ENCODE measurements at places on chromosomes 2 and 18.

GRCh38 chr18:79882522-79883241 is 68.8 kb downstream of the SLC66A2 start:
- DNase-seq, result no peak
- H3K27me3 ChIP-seq, result peaks cover 3% of the 10 kb centered on the region
- no peak overlapping the region for H3K4me3 ChIP-seq
- H3K36me3 ChIP-seq, result no peaks in the 10 kb centered on the region

- H3K27me3 ChIP-seq, result peaks cover 2% of the 10 kb centered on the region
- no peaks in the 10 kb centered on the region for H3K36me3 ChIP-seq
- no peak overlapping the region for H3K27ac ChIP-seq
Observed at GRCh38 chr2:175188761-175189160, 7.3 kb upstream of the ATP5MC3 start.

DNA sequence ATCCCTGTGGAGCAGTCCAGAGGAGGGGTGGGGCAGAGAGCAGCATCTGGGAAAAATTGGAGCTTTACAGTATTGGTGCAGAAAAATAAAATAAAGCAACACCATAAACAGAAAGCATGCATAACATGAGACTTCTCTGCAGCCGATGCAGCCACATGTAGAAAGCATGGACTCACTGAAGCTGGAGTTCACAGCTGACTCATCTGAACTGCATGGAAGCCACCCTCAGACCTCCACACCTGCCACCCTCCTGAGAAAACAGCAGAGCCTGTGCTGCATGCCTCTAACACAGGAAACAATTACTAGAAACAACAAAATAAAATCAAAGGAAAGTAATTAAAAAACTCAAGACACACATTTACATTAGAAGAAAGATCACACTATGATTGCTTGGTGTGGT is 169.4 kb upstream of the ALKAL2 start:
- H3K4me1 ChIP-seq, result peaks cover 3% of the 10 kb centered on the region
- H3K27ac ChIP-seq, result no peak overlapping the region
- no peaks in the 10 kb centered on the region for H3K36me3 ChIP-seq

DNA sequence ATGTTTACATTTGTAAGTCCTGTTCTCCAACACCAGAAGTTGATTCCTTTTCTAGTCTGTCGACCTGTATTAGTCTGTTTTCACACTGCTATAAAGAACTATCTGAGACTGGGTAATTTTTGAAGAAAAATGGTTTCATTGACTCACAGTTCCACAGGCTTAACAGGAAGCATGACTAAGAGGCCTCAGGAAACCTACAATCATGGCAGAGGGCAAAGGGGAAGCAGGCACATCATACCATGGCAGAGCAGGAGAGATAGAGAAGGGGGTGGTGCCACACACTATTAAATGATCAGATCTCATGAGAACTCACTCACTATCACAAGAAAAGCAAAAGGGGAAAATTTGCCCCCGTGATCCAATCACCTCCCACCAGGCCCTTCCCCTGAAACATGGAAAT is 112.8 kb upstream of the MAP3K20 start:
- no peak overlapping the region for H3K27ac ChIP-seq
- H3K4me1 ChIP-seq, result peaks cover 4% of the 10 kb centered on the region
- H3K36me3 ChIP-seq, result no peaks in the 10 kb centered on the region

GRCh38 chr18:48404716-48405507 is 4.3 kb downstream of the ZBTB7C start:
- no peak overlapping the region for H3K4me3 ChIP-seq
- no peak for DNase-seq
- peaks cover 72% of the 10 kb centered on the region for H3K27me3 ChIP-seq
- H3K27ac ChIP-seq, result no peak overlapping the region
- H3K36me3 ChIP-seq, result no peaks in the 10 kb centered on the region
- peaks cover 6% of the 10 kb centered on the region for H3K4me1 ChIP-seq

- DNase-seq, result no peak
- no peaks in the 10 kb centered on the region for H3K27me3 ChIP-seq
- H3K27ac ChIP-seq, result no peak overlapping the region
Observed at GRCh38 chr2:151544449-151544848, 134.7 kb downstream of the RIF1 start.

DNA sequence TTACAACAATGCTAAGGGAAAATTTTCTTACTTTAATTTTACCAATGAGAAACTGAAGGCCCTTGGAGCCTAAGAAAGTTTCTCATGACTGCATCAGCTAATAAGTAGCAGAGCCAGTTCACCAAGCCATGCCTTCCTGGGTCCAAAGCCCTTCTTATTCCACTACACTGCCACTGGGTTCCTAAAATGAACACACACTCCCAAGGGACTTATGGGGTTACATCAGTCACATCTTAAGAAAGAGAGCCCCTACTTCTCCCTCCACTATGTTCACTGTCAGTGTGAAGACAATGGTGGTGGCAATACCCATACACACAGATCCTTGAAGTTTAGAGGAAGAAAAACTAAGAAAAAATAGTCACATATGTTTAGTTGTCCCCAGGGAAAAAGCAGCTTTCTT is 20.6 kb downstream of the MBD2 start:
- H3K27me3 ChIP-seq, result no peaks in the 10 kb centered on the region
- H3K4me1 ChIP-seq, result peaks cover 11% of the 10 kb centered on the region
- no peak overlapping the region for H3K27ac ChIP-seq
- H3K36me3 ChIP-seq, result peaks cover 24% of the 10 kb centered on the region

- no peak overlapping the region for H3K4me3 ChIP-seq
- H3K4me1 ChIP-seq, result peaks cover 3% of the 10 kb centered on the region
- DNase-seq, result no peak
- H3K27me3 ChIP-seq, result peaks cover 7% of the 10 kb centered on the region
- H3K27ac ChIP-seq, result no peak overlapping the region
- no peaks in the 10 kb centered on the region for H3K36me3 ChIP-seq
Observed at GRCh38 chr18:12929477-12930083, 18.2 kb upstream of the SEH1L start.

DNA sequence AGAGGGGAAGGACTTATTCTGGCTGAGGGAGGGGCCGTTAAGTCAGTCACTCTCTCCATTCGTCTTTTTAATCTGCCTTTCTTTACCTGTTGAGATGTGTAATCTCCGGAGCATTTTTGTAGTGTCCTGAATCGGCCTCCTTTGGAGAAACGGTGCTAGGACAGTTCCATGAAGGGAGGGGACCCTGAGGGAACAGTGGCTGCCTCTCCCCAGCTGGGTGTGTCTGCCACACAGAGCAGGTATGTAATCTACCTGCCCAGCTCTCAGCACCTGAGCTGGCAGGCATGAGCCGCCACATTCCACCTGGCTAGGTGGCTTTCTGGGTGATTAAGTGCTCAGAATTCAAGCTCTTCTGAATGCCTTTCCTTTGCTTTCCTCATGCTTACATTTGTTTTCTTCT is 131.2 kb downstream of the WDSUB1 start:
- H3K4me1 ChIP-seq, result peaks cover 37% of the 10 kb centered on the region
- no peak overlapping the region for H3K4me3 ChIP-seq
- H3K36me3 ChIP-seq, result peaks cover 8% of the 10 kb centered on the region
- peak; percentile 29 for DNase-seq
- H3K27ac ChIP-seq, result peak overlapping the region; percentile 47

DNA sequence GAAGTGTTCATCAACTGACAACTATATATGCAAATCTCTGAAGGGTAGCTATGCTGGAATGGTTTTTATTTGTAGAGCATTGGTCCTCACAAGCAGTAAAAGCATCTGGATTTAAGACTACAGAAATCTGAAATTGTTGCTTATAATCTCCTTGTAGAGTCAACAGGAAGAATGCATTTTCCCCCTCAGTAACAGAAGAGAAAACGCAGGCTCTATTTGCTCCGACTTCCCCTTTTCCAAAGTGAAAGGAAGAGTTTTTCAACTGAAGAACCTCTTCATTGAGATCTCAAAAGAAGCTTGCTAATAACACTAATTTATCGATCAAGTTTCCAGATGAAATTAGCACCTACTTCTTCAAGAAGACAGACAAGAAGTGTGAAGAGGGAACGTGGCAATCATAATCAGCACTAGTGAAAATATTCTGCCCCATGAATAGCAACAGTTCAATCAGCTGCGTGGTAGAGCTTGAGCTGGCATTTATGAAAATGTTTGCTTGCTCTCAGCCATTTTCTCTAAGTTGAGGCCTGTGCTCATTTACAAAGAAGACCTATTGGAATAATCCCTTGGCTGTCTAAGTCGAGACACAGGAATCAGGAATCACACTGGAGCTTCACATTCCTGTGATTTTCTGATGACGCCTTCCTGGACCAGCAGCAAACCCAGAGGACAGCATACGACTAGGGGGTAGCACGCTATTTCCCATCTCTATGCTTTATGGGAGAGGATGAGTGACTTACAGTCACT is 43.7 kb downstream of the TGIF1 start:
- H3K4me1 ChIP-seq, result peaks cover 24% of the 10 kb centered on the region
- H3K27me3 ChIP-seq, result peaks cover 23% of the 10 kb centered on the region
- H3K36me3 ChIP-seq, result no peaks in the 10 kb centered on the region
- DNase-seq, result no peak
- H3K27ac ChIP-seq, result no peak overlapping the region

DNA sequence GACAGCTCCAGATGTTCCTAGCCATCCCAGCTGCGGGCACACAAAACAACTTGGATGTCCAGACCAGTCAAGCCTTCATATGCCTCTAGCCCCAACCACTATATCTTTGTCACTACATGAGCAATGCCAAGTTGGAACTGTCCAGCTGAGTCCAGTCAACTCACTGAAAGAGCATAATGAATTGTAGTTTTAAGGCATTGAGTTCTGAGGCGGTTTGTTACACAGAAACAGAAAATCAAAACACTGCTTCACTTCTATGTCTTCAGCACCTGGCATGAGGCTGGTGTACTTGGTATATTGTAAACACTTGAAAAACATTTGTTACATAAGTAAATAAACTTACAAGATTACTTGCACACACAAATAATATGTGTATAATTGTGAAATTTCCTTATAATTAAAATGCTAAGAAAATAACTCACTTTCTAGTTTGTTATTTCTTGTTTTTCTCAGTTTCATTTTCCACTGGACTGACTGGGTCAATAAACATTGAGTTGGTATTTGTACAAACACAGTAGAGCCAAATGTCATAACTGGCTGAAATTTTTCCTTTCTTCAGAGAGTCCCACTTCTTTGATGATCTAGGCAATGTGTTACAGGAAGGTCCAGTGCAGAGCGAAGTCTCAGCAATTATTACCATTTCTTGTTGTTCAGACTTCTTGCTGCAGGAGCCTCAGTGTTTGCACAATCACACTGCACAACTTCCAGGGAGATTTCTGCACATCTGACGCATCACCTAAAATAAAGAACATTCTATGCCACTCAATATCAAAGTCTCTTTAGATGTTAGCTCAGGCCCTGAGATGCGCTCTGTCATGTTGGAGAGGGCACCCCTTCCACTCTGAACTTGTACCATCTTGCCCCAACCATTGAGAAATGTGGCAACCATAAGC is 38.2 kb upstream of the DPP4 start:
- peaks cover 12% of the 10 kb centered on the region for H3K4me1 ChIP-seq
- no peak for DNase-seq
- H3K27me3 ChIP-seq, result no peaks in the 10 kb centered on the region
- H3K4me3 ChIP-seq, result no peak overlapping the region

- H3K27ac ChIP-seq, result no peak overlapping the region
- peaks cover 5% of the 10 kb centered on the region for H3K36me3 ChIP-seq
- H3K4me3 ChIP-seq, result no peak overlapping the region
- H3K27me3 ChIP-seq, result no peaks in the 10 kb centered on the region
- DNase-seq, result no peak
Observed at GRCh38 chr2:238513346-238513745, 86.6 kb downstream of the ASB1 start.

GRCh38 chr2:33381301-33381858 is 95.1 kb upstream of the RASGRP3 start:
- DNase-seq, result no peak
- H3K27me3 ChIP-seq, result no peaks in the 10 kb centered on the region
- no peak overlapping the region for H3K4me3 ChIP-seq
- H3K36me3 ChIP-seq, result no peaks in the 10 kb centered on the region

- H3K36me3 ChIP-seq, result no peaks in the 10 kb centered on the region
- no peak overlapping the region for H3K27ac ChIP-seq
- no peaks in the 10 kb centered on the region for H3K27me3 ChIP-seq
- no peak overlapping the region for H3K4me3 ChIP-seq
- DNase-seq, result no peak
Observed at GRCh38 chr18:60024345-60024744, 124.5 kb downstream of the PMAIP1 start.

DNA sequence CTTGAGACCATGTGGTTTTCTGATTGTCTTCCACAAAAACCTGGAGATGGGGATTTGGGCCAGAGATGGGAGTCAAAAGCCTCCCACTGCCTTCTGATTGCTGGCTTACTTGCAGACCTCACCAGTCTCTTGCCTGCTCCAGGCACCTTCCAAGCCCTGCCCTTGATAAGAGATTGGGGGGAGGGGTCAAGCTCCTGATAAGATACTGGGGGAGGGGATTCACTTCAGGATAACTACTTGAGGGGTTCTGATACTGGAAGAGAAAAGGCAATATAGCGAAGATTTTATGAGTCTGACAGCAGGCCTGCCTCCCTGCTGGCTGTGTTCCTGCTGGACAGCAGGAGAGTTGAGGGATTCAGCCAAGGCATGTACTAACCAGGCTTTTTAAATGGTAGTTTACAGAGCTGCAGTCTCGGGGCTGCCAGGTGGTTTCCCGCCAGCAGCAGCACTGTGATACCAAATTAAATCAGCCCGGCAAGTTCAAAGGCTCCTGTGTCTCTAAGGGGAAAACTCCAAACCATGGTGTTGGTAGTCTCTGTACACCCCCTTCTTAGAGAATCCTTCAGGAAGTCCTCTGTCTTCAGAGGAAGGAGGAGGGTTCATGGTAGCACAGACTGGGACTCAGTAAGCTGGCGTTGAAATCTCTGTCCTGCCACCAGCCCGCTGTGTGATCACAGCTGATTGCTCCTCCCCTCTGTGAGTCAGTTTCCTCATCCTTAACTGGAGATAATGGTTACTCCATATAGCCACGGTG is 58.3 kb downstream of the FBXO36 start:
- H3K4me3 ChIP-seq, result no peak overlapping the region
- DNase-seq, result no peak
- H3K4me1 ChIP-seq, result peaks cover 10% of the 10 kb centered on the region
- peak overlapping the region; percentile 60 for H3K27ac ChIP-seq
- no peaks in the 10 kb centered on the region for H3K27me3 ChIP-seq
- H3K36me3 ChIP-seq, result peaks cover 3% of the 10 kb centered on the region

GRCh38 chr18:44897816-44898215 is 217.1 kb downstream of the SETBP1 start:
- peaks cover 5% of the 10 kb centered on the region for H3K36me3 ChIP-seq
- H3K4me1 ChIP-seq, result peaks cover 21% of the 10 kb centered on the region
- peak overlapping the region; percentile 83 for H3K27ac ChIP-seq
- DNase-seq, result no peak
